ENCODE measurements at places on chromosomes 6 and 20.

DNA sequence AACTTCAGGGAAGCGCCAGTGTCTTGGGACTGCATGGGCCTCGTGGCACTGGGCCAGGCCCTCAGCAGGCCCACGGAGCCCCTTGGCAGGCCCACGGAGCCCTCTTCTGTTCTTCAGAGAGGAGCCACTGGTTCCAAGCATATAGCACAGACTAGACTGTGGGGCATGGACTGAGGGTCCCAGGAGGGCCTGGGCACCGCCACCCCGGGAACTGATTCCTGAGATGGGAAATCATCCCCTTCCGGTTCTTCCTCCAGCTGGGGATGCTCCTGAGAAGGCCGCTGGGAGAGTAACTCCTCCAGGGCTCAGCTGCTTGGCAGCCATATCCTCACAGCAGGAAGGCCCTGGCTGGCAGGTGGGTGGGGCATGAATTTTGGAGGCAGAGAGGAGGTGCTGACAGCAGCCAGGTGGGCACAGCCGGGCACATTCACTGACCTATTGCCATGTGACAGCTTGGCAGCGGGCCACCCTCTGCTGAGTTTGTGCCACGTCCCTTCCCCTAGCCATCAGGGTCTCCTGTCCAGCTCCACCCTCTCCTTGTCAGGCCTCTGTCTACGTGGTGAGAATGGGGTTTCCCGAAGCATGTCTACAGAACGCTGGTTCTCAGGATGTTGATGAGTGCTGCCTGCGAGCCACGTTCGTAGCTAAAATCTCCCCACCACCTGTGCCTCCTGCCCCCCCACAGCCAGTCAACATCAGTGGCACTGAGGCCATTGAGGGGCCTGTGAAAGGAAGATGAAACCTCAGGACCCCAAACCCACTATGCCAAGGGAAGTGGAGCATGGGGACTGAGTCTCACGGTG is 152.1 kb downstream of the TAF4 start:
- DNase-seq: no peak

- no peak for DNase-seq
Observed at GRCh38 chr6:96194675-96195074, 178.9 kb downstream of the FUT9 start.

DNA sequence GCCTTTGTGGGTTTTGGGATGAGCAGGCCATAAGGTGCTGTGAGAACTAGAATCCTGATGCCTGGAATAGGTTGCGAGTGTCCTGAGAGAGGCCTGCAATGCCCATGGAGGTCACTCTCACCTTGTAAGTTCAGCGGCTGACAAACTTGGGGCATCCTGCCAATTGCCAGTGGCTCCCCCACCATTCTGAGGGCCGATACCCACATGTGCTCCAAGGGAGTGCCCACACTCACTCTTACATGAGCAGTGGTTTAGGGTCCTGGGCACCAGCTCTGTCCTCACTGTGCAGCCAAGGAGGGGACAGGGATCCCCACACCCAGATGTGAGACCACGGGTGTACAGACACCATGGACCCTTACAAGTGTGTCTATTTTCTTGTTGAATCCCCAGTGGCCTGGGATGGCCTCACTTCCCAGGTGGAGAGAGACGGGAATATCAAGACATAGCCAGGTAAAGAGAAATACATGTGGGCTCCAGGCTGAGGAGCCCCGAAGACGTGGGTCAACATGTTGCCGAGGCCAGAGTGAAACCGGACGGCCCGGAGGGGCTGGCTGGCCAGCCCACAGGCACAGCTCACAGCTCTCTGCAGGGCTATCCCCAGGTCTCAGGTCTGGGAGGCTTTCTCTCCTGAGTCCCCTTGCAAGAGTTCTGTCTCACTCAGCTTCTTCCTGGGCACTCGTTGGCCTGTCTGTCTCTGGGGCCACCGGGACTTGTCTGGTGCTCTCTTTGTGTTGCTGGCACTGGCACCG is 2.0 kb upstream of the CST9 start:
- no peak for DNase-seq

GRCh38 chr6:33313105-33313708 is 671 bp downstream of the TAPBP start:
- DNase-seq: no peak

GRCh38 chr6:21230536-21230935 is 363.0 kb upstream of the SOX4 start:
- no peak for DNase-seq

DNA sequence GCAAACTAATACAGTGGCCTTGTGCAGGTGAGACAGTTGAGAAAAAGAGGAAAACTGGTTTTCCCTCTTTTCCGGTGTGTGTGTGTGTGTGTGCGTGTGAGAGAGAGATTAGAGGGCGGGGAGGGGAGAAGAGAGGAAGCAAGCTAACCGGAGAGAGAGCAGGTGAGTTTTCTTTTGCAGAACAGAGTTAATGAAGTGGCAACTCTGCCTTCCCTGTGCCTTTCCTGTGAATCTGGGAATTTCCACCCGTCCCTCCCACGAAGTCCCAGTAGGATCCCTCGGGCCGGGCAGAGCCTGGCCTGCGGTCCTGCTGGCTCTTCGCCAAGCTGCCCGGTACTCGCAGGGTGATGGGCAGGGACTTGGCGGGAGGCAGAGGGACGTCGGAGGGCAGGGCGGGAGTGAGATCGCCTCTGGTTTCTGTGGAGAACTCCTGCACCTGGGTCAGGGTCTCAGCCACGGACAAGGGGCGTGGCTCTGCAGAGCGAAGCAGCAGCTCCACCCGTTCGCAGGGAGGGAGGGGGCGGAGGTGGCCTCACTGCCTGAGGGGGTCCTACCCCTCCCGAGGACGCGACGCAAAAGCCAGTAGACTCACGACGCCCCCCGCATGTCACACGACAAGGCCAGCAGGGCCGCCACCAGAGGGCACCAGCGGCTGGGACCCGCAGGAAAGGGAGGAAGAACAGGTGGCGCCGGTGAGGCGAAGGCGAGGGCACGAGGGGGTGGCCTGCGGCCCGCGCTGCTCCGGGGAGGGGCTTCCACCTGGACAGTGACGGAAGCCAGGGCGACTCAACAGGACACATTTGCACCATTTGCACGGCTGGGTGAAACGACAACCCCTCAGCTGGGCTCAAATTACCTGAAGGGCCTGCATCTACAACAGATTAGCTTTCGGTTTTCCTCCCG is 51.2 kb upstream of the RNF182 start:
- peak; percentile 32 for DNase-seq

DNA sequence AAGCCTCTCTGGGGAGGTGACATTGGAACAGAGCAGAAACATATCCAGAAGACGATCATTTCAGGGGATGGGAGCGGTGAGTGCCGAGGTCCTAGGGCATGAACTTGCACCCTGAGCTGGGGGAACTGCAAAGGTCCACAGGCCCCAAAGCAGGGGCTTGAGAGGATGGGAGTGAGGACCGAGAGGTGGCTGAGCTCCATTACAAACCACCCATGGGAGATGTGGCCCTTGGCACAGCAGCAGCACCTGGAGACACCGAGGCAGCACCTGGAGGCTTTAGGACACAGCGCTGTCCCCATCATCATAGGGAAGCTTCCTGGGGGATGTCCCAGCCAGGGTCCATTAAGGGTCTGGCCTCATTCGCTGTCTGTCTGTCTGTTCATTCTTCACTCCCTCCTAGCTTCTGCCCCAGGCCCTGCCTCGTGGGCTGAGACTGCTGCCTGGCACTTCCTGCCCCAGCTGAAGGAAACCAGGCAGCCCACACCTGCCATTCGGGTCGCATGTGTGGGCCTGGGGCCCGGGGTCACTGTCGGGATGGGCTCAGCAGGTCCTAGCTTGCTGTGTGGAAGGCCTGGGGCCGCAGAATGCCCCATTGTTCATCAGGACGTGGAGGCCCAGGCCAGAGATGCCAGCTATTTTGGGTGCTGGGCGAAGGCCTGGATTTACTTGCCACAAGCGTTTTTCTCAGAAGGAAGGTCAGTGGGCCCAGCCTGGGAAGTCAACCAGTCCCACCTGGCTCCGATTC is 42.8 kb upstream of the STX16 start:
- no peak for DNase-seq

GRCh38 chr6:146041282-146041681 is 12.4 kb downstream of the GRM1 start:
- no peak for DNase-seq

DNA sequence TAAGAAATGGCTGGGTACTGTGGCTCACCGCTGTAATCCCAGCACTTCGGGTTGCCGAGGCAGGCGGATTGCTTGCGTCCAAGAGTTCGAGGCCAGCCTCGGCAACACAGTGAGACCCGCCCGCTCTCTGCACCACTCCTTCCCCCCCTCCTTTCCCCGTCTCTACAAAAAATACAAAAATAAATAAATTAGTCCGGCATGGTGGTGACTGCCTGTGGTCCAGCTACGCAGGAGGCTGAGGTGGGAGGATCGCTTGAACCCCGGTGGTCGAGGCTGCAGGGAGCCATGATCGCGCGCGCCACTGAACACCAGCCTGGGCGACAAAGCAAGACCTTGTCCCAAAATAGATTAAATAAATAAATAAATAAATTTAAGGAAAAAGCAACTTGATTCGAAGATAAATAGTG is 448 bp upstream of the RNF114 start:
- no peak for DNase-seq

- DNase-seq: no peak
Observed at GRCh38 chr6:133693565-133693964, 195.3 kb upstream of the TCF21 start.

- DNase-seq: no peak
Observed at GRCh38 chr6:135148889-135149288, 32.2 kb upstream of the MYB start.

DNA sequence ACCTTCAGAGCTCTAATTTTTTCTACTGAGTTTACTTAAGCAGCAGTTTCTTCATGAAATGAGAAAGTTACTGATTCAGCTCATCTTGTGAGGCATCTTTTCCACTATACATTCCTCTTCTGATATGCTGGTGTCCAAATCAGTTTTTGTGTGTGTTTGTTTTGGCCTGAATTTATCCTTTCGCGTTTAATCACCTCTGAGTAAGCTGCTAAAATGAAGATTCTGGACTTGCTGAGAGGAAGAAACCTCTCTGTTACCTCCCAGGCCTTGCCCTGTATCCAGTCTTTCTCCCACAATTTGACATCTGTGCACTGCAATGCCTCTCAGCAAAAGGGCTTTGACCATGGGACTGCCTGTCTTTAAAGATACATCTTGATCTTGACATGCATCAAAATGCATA is 536.2 kb upstream of the NRSN1 start:
- DNase-seq: no peak

GRCh38 chr20:44946271-44946852 is 13.8 kb downstream of the TOMM34 start:
- DNase-seq: no peak

GRCh38 chr6:22921828-22922227 is 352.5 kb downstream of the HDGFL1 start:
- no peak for DNase-seq

- DNase-seq: no peak
Observed at GRCh38 chr20:43803276-43803675, 76.5 kb upstream of the GTSF1L start.

DNA sequence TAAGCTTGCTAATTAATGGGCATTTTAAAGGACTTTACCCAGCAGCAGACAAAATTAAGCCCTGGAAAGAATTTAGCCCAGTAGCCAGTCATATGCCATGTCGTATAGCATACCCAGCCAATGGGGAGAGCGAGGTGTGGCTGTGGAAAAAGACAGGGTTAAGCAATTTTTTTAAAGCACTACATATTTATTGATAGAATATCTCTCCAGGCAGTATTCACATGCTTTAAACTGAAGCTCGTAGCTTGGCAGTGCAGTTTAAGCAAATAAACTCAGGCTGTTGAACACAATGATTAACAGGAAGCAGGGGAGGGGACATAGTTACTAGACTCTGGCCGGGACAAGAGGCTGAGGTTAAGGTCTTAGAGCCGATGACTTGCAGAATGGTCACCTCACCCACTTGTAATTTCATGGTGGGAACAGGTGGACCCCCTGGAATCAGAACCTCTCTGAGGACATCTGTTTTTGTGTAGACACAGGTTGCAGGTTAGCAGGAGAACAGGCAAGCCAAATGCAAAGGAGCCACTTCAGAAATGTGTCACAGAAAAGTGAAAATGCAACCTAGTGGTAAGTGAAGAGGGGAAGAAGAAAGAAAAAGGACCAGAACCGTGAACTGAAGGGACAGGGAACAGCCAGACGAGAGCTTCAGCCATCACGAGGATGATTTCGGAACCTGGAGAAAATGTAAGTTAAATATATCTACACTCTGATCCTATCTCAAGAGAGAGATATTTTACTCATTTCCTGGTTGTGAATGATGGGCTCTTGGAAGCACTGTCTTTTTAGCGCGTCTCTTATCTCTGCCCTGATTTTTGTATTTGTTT is 7.2 kb downstream of the GCNT2 start:
- DNase-seq: no peak

DNA sequence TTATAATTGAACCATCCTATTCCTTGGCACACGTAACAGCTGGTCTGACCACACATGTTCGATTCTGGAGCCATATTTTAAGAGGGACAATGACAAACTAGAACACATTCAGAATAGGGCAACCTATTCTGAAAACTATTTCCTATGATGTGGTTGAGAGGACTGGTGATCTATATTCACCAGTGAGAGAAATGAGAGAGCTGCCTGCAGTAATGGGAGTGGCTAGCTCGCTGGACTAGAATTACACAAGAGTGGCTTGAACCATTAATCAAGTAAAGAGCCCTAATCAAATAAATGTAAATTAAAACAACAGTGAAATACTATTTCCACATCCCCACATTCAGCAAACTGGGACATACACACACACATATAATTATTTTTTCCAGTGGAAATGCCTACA is 55.3 kb upstream of the LY86 start:
- DNase-seq: no peak

- no peak for DNase-seq
Observed at GRCh38 chr6:111530218-111530617, 47.2 kb upstream of the REV3L start.

GRCh38 chr6:17986656-17987446 is 584 bp downstream of the KIF13A start:
- no peak for DNase-seq

DNA sequence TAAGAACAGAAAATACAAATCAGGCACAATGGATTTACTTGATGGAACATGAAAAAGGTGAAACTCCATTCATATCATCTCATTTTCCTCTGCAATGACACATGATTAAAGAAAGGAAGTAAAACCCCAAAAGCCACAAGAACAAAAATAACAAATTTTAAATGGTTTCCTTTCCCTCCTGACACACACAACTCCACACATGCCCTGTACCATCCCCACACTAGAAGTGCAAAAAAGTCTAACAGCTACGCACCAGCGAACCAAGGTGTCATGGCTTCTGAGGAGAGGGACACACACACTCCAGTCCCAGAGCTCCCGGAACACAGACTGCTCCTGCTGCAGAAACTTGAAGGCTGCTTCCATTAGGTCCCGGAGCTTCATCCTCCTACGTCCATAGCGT is 25.3 kb downstream of the MDN1 start:
- no peak for DNase-seq

- DNase-seq: no peak
Observed at GRCh38 chr6:98847416-98847778, 13.0 kb downstream of the POU3F2 start.

Data from stimulated activated CD8-positive, alpha-beta memory T cell treated with anti-CD3 and anti-CD28 coated beads, Interleukin-7, amount 100 ng/mL, for 1 hour (primary cell).